Activated T-cell treated with anti-CD3 and anti-CD28 coated beads for 24 hours (primary cell): ENCODE measurements at places on chromosomes 3 and 15.

GRCh38 chr3:54841471-54841870 is 86.4 kb downstream of the LRTM1 start:
- no peak for DNase-seq

DNA sequence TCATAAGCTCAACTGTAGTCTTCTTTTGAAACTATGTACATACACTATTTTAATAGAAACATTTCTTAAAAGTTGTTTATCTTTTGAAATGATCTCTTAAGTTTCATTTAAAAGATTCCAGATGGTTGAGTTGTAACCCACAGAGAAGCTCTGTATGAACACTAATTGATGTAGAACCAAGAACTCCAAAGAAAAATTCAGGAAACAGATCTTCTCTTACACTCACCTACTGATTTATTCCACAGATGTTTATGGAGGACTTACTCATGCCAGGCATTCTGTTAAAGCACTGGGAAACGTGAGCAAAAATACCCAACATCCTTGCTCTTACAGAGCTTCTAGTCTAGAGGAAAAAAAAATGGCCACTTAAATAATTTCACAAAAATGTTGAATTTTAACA is 551.1 kb downstream of the NAALADL2 start:
- DNase-seq: no peak

- no peak for DNase-seq
Observed at GRCh38 chr3:39388741-39389248, 5.6 kb downstream of the SLC25A38 start.

GRCh38 chr15:56215769-56216168 is 27.9 kb downstream of the RFX7 start:
- no peak for DNase-seq

- no peak for DNase-seq
Observed at GRCh38 chr3:53005854-53006513, 39.9 kb downstream of the SFMBT1 start.

GRCh38 chr3:186097317-186097662 is 11.6 kb downstream of the ETV5 start:
- no peak for DNase-seq

GRCh38 chr3:197468866-197469382 is 86.8 kb downstream of the BDH1 start:
- no peak for DNase-seq

DNA sequence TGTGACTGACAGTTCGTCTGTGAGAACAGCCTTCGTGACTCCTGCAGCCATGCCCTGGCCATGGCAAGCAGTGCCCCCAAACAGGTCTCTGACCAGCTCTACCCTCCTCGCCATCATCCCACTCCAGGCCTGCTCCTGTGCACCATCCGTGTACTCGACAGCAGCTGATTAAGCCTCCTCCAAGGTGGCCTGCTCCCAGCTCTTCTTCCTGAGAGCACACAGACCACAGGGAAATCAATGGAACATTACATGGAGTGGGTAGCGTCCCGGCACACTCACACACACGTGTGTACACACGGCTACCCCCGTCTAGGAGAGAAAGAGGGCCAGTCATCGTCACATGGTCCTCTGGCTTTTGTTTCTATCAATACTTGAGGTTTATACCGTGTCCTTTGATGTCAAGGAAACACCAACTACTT is 21.1 kb downstream of the ANXA2 start:
- DNase-seq: no peak

DNA sequence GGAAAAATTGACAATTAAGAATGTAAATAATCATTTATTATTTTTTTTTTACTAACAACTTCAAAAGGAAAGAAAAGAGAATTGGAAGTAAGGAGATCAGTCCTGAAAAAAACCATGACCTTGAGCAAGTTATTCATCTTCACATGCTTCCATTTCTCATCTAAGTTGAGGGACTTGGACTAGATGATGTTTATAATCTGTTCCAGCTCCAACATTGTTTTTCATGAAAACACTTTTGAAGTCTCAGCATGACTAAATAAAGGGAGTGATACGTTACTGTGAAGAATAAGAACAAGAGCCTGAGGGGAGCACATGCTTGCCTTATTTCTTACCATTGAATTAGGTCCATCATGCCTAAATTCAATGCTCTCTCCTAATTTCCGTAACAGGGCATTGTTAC is 95.7 kb downstream of the STRIT1 start:
- no peak for DNase-seq

GRCh38 chr3:49352281-49352680 is 5.9 kb downstream of the GPX1 start:
- no peak for DNase-seq

DNA sequence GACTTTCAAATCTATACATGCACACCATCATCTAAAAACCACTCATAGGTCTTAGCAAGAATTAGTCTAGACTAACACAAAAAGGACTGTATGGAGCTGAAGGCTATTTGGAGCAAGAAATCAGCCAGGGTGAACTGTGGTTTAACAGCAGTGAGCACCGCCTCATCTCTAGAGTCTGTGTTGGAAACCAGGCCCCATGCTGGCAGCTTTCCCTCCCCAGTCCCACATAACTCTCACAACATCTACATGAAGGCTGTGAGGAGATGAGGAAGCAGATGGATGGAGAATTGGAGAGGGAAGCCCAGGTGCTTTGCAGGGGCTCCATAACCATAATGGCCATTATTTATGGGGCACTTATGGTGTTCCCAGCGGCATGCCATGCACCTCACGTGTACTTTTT is 133.2 kb upstream of the TOPAZ1 start:
- no peak for DNase-seq
